RCC 7860 (cell line): ENCODE measurements at places on chromosomes 1 and 21.

DNA sequence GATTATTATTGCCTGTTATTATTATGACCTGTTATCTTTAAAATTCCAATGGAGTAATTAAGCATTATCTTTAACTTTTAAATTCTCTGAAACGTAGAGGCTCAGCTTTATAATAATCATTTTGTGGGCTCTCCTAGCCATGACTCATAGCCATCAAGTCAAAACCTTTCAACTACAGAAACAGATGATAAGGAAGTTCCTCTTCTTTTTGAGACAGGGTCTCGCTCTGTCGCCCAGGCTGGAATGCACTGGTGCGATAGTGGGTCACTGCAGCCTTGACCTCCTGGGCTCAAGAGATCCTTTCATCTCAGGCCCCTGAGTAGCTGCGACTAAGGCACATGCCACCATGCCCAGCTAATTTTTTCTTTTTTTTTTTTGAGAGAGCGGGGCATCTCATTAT, 43.5 kb downstream of the CHML start:
- DNase-seq: peak; percentile 69

DNA sequence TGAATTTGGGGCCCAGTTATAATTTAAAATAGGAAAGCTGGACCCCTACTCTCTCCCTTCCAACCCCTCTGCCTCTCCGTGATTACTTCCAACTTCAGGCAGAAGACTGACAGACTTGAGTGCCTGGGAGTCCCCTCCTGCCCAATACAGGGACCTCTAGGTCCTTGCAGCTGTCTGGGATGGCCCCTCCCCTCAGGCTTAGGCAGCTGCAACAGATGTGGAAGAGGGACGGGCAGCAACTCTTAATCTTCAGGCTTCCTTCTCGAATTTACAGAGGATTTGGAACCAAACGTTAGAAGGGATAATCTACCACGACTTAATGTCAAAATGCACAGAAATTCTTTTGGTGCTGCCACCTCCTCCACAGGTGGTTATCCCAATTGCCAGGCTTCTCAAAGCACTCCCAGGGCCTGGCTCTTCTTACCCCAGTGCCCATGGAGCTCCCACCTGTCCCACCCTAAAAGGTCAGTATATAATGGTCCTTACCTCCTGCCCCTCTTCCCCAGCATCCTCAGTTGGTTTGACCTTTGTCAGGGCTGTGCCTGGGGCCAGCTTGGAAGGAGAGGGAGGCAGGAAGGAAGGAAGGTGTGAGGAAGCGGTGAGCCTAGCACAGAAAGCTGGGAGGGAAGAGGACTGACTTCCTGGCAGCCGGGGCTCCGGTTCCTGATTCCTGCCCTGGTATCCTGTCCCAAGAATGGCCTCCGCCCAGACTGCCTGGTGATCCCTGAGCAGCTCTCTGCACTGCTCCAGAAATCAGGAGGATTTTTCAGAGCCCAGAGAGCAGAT, 2.8 kb downstream of the PEA15 start:
- DNase-seq: no peak

DNA sequence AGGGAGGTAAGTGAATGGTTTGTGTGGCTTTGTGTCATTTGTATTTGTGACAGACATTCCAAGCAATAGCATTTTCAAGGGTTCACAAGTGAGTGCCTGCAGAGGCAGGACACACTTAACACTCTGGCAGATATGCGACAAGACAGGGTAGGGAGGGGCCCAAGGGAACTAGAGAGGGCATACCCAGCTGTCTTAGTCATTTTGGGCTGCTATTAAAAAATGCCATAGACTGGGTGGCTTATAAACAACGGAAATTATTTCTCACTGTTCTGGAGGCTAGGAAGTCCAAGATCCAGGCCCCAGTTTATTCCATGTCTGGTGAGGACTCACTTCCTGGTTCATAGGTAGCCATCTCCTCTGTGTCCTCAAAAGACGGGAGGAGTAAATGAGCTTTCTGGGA, 137.4 kb downstream of the FGGY start:
- peak; percentile 90 for DNase-seq

GRCh38 chr21:40658311-40658710, 188.6 kb downstream of the DSCAM start:
- no peak for DNase-seq

DNA sequence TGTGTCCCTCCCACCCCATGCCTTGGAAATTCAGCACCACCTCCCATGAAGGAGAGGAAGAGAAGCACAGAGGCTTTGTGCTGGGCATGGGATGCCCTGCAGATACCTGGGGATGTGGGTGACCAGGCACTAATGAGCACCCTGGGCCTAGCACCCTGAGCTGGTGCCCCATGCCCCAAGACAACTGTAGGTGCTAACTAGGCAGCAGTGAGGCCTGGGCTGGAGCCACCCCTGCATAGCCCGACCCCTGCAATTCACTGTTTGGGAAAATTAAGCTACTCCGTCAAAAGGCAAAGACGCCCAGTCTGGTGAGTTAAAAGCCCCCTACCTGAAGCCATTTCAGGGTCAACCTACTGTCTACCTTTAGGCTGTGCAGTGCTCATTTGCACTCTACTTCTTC, 5.4 kb downstream of the KCNA2 start:
- DNase-seq: no peak

GRCh38 chr1:37052120-37052519, 17.8 kb upstream of the GRIK3 start:
- no peak for DNase-seq

DNA sequence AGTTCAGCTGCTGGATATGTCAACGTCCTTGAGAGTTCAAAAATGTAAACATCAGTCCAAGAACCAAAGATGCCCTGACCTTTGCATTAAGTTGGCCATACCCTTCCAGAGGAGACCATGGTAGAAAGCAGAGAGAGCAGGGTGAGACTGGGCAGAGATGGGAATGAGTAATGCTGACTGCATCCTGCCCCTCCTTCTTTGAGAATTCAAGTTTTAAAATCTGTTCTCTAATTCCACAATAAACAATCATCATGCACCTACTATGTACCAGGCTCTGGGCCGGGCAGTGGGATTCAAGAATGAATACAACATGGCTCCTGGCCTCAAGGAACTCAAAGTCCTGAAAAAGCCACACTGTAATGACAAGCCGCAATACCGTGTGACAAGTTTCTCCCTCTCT, 3.9 kb upstream of the HAO2 start:
- no peak for DNase-seq

GRCh38 chr1:112386731-112387346, 9.2 kb upstream of the CTTNBP2NL start:
- DNase-seq: no peak

- no peak for DNase-seq
Measured at GRCh38 chr1:101993710-101994109, 3.0 kb downstream of the OLFM3 start.

DNA sequence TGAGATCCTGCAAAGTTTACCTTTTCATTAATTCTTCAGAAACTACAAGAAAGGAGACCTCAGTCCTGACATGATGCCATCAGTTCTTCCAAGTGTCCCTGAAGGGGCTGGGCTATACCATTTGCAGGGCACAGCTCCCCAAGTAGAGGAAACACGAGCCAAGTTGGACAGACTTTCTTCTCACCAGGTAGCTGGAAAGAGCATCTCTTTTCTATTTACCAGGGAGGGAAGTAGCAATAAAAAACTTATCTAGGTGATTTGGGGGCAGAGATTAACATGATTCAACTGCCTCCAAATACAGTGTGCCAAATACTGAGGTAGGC, 103.9 kb upstream of the KCND3 start:
- no peak for DNase-seq

DNA sequence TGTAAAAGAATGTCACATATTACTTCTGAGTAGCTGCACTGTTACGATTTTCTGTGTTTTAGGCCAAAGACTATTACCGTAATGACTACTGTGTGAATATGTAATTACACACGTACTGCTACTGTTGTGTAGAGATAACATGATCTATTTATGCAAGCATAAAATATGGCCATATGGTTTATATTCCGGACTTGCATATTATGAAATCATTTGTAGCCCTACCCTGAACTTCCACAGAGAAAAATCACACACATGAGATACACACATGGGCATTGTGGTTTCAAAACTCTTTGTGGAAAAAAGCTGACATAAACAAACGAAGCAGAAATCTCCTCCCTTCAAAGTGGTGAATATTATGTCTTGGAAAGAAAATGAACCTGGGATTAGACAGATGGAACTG, 373.0 kb upstream of the ADAMTS5 start:
- no peak for DNase-seq

GRCh38 chr1:38063616-38064015, 17.0 kb upstream of the POU3F1 start:
- no peak for DNase-seq

GRCh38 chr1:232335741-232336293, 294.1 kb downstream of the SIPA1L2 start:
- DNase-seq: no peak

- peak; percentile 69 for DNase-seq
Measured at GRCh38 chr1:224852901-224853568, 76.4 kb upstream of the DNAH14 start.

DNA sequence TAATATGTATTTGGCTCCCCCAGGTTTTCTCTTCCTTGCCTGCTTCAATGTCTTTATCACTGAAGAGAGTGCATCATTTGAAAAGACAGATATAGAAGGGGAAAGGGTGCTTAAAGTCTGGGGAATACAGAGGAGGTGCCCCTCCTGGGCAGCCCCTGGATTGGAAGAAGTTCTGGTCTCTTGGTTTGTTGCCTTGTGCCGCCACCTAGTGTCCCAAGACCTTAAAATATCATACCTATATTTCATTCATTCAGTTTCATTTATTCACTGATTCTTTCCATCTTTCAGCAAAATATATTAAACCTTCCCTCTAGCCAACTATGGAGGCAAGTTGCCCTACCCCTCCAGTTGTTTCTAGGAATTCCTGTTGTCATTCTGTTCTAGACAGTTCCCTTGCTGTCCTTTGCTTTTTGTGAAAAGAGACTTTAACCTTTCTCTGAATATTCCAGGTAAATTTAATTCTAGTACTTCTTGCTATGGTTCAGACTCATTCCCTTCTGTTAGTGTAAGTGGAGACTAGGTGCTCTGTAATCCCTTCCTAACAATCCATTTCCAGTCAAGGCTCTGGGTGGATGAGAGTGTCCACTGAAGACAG, 56.1 kb downstream of the MEF2D start:
- peak; percentile 19 for DNase-seq
